Neural progenitor cell (in vitro differentiated cells): ENCODE measurements at places on chromosomes 4 and X.

GRCh38 chr4:173489514-173489913, 40.5 kb downstream of the HAND2 start:
- no peak for DNase-seq

- DNase-seq = no peak
Observed at GRCh38 chr4:153228512-153229140, 24.4 kb downstream of the TRIM2 start.

- DNase-seq = no peak
Observed at GRCh38 chrX:7262551-7262950, 114.6 kb upstream of the PUDP start.

DNA sequence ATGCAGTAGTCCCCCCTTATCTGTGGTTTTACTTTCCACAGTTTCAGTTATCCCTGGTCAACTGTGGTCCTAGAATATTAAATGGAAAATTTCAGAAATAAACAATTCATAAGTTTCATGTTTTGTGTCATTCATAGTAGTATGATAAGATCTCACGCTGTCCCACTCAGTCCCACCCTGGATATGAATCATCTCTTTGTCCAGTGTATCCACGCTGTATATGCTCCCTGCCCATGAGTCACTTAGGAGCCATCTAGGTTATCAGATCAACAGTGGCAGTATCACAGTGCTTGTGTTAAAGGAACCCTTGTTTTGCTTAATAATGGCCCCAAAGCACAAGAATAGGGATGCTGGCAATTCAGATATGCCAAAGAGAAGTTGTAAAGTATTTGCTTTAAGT, 16.2 kb upstream of the SYTL4 start:
- no peak for DNase-seq

- DNase-seq = no peak
Observed at GRCh38 chr4:112172180-112172579, 26.9 kb downstream of the FAM241A start.

DNA sequence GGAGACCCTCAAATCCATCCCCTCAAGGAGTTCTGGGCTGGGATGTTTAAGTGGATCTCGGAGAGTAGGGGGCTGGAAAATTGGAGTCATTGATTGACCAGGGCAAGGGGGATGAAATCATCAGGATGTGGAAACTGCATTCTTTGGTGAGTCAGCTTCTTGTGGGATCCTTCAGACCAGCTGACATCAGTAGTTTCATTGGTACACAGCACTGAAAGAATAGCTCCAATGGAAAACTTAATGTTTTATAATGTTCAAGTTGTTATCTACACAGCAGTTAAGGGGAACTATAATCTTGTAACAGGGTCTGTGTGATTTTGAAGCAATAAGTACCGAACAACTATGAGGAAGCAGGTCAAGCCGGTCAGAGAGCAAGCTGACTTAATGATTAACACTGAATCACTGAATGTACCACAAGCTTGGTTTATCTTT, 506.1 kb downstream of the RPA4 start:
- no peak for DNase-seq

GRCh38 chrX:132855780-132856341, 102.6 kb downstream of the HS6ST2 start:
- DNase-seq = no peak

DNA sequence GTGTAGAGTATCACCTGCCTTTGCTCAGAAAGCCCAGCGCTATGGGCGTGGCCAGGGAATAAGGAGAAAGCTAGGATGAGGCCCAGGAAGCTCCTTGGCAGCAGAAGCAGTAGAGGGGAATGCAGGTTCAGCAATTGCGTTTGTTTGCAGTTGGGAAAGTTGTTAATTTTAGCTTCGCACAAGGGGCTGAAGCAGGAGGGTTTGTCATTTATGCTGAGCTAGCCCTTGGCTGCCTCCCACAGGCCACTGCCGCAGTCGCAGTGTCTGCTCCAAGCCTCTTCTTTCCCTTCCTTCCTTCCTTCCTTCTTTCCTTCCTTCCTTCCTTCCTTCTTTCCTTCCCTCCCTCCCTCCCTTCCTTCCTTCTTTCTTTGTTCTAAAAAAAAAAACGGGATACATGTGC, 21.5 kb downstream of the FRMPD3 start:
- no peak for DNase-seq

DNA sequence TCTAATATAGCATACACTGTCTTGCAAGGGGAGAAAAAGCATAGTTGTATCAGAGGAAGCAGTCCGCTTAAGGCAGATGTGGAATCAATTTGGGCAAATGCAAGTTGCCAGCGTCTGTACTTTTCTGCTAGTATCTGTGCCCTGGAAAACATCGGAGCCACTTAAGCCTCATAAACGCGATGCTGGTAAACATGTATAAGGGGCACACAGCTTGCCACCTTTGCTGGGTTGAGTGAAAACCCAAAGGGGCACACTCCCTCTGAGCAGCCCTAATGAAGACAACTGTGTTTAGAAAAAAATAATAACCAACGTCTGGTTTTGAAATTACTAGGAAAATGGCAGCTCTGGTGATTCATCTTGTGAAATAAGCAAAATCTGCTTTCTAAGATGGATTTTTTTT, 24.3 kb downstream of the SMIM20 start:
- DNase-seq = no peak
